ENCODE measurements at places on chromosomes 2 and 18.

- no peaks in the 10 kb centered on the region for H3K27me3 ChIP-seq
- H3K36me3 ChIP-seq: no peaks in the 10 kb centered on the region
- DNase-seq: no peak
- no peak overlapping the region for H3K4me3 ChIP-seq
- no peak overlapping the region for H3K27ac ChIP-seq
Observed at GRCh38 chr2:161905389-161906046, 168.5 kb downstream of the DPP4 start.

GRCh38 chr2:172558372-172558771 lies 2.5 kb downstream of the PDK1 start:
- no peak overlapping the region for H3K27ac ChIP-seq
- no peak for DNase-seq
- H3K4me3 ChIP-seq: no peak overlapping the region
- H3K27me3 ChIP-seq: no peaks in the 10 kb centered on the region

DNA sequence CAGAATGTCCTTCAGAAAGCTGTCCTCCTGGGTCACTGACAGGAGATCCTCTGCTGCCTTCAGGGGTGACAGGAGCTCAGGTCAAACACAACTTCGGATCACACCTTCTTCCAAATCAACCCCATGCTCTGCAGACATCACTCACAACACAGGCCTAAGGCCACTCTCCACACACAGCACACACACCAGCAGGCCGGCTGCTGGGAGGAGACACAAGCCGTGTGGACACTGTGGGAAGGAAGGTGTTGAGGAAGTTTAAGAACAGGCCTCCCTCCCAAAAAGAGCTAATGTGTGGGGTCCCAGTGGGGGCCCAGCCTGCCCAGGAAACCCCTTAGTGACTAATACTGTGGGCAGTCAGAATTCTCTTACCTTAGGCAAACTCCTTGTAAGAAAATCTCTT lies 290.3 kb upstream of the ID2 start:
- H3K36me3 ChIP-seq: no peaks in the 10 kb centered on the region
- H3K27ac ChIP-seq: no peak overlapping the region
- no peak overlapping the region for H3K4me3 ChIP-seq
- no peaks in the 10 kb centered on the region for H3K27me3 ChIP-seq

GRCh38 chr2:191864628-191865374 lies 17.9 kb upstream of the CAVIN2 start:
- no peaks in the 10 kb centered on the region for H3K4me1 ChIP-seq
- DNase-seq: no peak
- no peaks in the 10 kb centered on the region for H3K36me3 ChIP-seq
- no peak overlapping the region for H3K27ac ChIP-seq
- no peaks in the 10 kb centered on the region for H3K27me3 ChIP-seq

GRCh38 chr2:114219456-114219855 lies 223.0 kb upstream of the DPP10 start:
- H3K4me1 ChIP-seq: no peaks in the 10 kb centered on the region
- no peak for DNase-seq
- no peak overlapping the region for H3K27ac ChIP-seq
- H3K27me3 ChIP-seq: no peaks in the 10 kb centered on the region
- H3K36me3 ChIP-seq: no peaks in the 10 kb centered on the region

GRCh38 chr2:53511549-53511948 lies 256.1 kb upstream of the CHAC2 start:
- H3K36me3 ChIP-seq: no peaks in the 10 kb centered on the region
- H3K27ac ChIP-seq: no peak overlapping the region
- no peak for DNase-seq

- H3K4me1 ChIP-seq: no peaks in the 10 kb centered on the region
- no peaks in the 10 kb centered on the region for H3K36me3 ChIP-seq
- H3K4me3 ChIP-seq: no peak overlapping the region
- no peaks in the 10 kb centered on the region for H3K27me3 ChIP-seq
Observed at GRCh38 chr2:182605166-182605565, 110.9 kb upstream of the DNAJC10 start.

GRCh38 chr2:159144776-159145614 lies 141.5 kb downstream of the WDSUB1 start:
- H3K27me3 ChIP-seq: no peaks in the 10 kb centered on the region
- DNase-seq: no peak
- H3K4me3 ChIP-seq: no peak overlapping the region
- H3K27ac ChIP-seq: no peak overlapping the region

GRCh38 chr2:53740170-53740569 lies 27.4 kb upstream of the CHAC2 start:
- H3K36me3 ChIP-seq: peaks cover 29% of the 10 kb centered on the region
- no peak overlapping the region for H3K4me3 ChIP-seq
- H3K27ac ChIP-seq: no peak overlapping the region

- no peaks in the 10 kb centered on the region for H3K4me1 ChIP-seq
- DNase-seq: no peak
- no peaks in the 10 kb centered on the region for H3K27me3 ChIP-seq
- H3K27ac ChIP-seq: no peak overlapping the region
Observed at GRCh38 chr2:14123436-14124103, 508.9 kb upstream of the LRATD1 start.

GRCh38 chr2:70511971-70512729 lies 41.5 kb downstream of the TGFA start:
- H3K36me3 ChIP-seq: no peaks in the 10 kb centered on the region
- no peak overlapping the region for H3K27ac ChIP-seq
- peaks cover 17% of the 10 kb centered on the region for H3K27me3 ChIP-seq
- no peak for DNase-seq
- no peak overlapping the region for H3K4me3 ChIP-seq

DNA sequence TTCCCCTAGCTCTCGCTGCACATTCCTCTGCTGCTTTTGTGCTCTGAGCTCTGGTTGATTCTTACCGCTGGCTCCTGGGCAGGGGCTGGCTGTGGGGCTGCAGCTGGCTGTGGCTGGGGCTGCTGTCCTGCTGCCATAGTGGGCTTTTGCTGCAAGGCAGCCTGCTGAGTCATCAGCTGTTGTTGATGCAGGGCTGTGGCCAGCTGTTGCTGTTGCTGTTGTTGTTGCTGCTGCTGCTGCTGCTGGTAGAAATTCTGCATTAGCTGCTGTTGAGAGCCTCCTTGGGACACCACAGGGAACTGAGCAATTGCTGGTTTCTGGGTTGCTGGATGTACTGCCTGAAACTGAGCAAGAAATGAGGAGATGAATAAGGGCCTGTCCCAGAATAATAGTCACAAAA lies 77.2 kb upstream of the NFU1 start:
- H3K27ac ChIP-seq: no peak overlapping the region
- H3K36me3 ChIP-seq: peaks cover 94% of the 10 kb centered on the region
- DNase-seq: no peak

DNA sequence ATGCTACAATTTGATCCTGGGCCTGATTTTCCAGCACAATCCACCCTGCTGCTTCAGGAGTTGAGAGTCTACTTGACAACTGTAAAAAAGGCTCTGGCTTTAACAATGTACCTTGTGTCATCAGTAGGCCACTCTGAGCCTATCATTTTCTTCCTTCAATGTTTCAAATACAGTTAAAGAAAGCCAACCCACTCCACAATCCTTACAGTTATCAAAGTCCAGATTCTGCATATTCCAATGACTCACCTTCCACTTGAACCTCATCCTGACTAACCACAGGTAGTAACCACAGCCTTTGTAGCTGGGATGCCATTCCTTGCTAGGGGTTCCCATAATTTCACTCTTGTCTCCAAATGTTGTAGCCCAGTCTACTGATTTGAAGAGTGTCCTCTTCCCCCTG lies 35.5 kb upstream of the AQP4 start:
- no peak for DNase-seq
- H3K4me1 ChIP-seq: no peaks in the 10 kb centered on the region
- no peaks in the 10 kb centered on the region for H3K36me3 ChIP-seq
- H3K27me3 ChIP-seq: no peaks in the 10 kb centered on the region
- H3K4me3 ChIP-seq: no peak overlapping the region
- no peak overlapping the region for H3K27ac ChIP-seq

DNA sequence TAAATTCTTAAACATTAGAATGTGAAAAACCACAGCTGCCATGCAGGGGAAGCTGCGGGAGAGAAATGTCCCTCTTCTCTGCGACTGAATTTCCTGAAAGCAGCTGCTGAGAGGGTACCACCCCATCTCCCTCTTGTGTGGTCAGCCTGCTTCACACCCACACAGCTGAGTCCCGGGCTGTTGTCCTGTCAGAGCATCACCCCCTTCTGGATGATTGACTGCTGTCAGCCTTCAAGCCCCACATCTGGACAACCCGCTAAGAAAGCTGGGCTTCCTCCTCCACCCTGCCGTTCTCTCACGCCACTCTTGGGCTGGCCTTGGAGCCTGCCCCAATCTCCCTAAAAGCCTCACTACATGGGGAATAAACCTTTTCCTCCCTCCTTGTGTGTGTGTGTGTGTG lies 26.0 kb downstream of the SH3YL1 start:
- H3K27ac ChIP-seq: no peak overlapping the region
- no peak for DNase-seq
- no peaks in the 10 kb centered on the region for H3K27me3 ChIP-seq
- peaks cover 6% of the 10 kb centered on the region for H3K36me3 ChIP-seq

DNA sequence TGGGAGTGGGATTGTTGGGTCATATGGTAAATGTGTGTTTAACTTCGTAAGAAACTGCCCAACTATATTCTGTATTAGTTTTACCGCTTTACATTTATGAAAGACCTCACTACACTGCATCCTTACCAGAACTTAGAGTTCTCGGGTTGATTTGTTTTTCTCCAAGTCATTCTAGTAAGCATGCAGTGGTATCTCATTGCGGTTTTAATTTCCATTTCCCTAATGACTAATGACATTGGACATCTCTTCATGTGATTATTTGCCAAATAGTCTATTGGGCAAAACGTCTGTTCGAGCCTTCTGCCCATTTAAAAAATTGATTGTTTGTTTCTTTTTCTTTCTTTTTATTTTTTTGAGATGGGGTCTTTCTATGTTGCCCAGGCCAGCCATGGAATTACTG lies 6.8 kb downstream of the FBLN7 start:
- H3K4me3 ChIP-seq: no peak overlapping the region
- H3K4me1 ChIP-seq: no peaks in the 10 kb centered on the region
- no peak overlapping the region for H3K27ac ChIP-seq
- no peaks in the 10 kb centered on the region for H3K36me3 ChIP-seq
- DNase-seq: no peak

- H3K27me3 ChIP-seq: no peaks in the 10 kb centered on the region
- H3K4me1 ChIP-seq: no peaks in the 10 kb centered on the region
- no peak overlapping the region for H3K27ac ChIP-seq
- no peak overlapping the region for H3K4me3 ChIP-seq
Observed at GRCh38 chr2:33304032-33304864, 172.2 kb upstream of the RASGRP3 start.

- no peak overlapping the region for H3K27ac ChIP-seq
- no peaks in the 10 kb centered on the region for H3K36me3 ChIP-seq
- no peak for DNase-seq
Observed at GRCh38 chr2:127688405-127688804, 12.9 kb upstream of the SFT2D3 start.

DNA sequence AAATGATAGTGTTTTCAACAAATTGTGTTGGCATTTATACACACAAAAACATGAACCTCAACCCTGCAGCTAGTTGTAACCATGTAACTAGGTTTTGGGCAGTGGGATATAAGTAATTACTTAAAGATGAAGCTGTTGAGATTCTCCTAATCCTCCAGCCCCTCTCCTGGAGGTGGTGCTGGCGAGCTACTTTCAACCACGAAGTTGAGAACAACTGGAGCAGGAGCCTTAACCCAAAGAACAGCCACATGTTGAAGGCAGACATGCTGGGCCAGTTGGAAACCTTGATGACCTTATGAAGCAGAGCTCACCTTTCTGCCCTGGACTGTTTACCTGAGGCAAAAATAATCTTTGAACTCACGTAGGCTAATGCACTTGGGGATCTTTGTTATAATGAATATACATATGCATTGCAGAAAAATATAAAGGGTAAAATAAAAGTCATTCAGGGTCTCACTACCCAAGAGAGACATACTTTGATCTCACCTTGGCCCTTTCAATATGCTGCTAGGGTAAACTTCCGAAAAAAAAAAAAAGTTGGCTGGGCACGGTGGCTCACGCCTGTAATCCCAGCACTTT lies 89.6 kb upstream of the NPAS2 start:
- peak; percentile 49 for DNase-seq
- no peak overlapping the region for H3K4me3 ChIP-seq
- no peaks in the 10 kb centered on the region for H3K36me3 ChIP-seq
- no peaks in the 10 kb centered on the region for H3K4me1 ChIP-seq
- no peaks in the 10 kb centered on the region for H3K27me3 ChIP-seq
- H3K27ac ChIP-seq: no peak overlapping the region

DNA sequence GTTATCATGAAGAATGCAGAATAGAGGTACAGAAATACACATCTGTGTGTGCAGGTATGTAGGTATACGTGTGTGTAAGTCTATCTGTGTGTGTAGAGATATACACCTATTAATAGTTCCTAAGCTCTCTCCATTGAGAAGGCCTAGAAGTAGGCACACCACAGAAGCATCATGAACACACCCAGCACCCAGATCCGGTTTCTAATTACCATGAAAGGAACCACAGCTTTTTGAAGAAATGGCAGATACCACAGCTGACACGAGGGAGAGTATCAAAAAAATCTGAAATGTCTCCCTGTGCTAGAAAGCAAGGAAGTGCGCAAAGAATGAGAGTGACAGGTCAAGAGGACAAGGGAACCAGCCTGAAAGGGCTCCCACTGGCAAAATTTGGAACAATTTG lies 27.7 kb upstream of the AP1S3 start:
- no peak overlapping the region for H3K27ac ChIP-seq
- peak; percentile 49 for DNase-seq
- H3K4me3 ChIP-seq: no peak overlapping the region
- no peaks in the 10 kb centered on the region for H3K36me3 ChIP-seq
- H3K4me1 ChIP-seq: peaks cover 25% of the 10 kb centered on the region

- H3K36me3 ChIP-seq: no peaks in the 10 kb centered on the region
- no peak for DNase-seq
- no peaks in the 10 kb centered on the region for H3K4me1 ChIP-seq
- H3K27me3 ChIP-seq: no peaks in the 10 kb centered on the region
Observed at GRCh38 chr2:126449677-126450076, 206.3 kb upstream of the GYPC start.

DNA sequence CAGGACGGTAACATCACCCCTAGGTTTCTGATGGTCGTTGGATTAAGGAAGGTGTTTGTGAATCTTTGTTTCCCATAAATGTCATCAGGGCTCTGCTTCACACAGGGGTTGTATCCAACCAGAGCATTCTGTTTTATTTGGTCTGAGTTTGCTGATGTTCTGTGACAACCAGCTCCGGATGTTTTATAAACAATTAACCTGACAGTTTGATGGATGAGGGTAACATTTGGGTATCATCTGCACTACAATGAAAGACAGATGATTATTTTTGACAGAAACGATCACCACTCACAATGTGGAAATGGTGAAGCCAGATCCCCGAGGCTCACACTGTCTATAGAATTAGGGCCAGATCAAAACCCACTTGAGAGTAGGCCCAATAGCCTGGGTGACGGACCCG lies 107.1 kb downstream of the CDC42EP3 start:
- no peak overlapping the region for H3K4me3 ChIP-seq
- DNase-seq: no peak
- H3K27ac ChIP-seq: no peak overlapping the region
- no peaks in the 10 kb centered on the region for H3K36me3 ChIP-seq
- H3K27me3 ChIP-seq: no peaks in the 10 kb centered on the region
- no peaks in the 10 kb centered on the region for H3K4me1 ChIP-seq
